Esophagus squamous epithelium (tissue), 5 donors: ENCODE measurements at places on chromosomes 13 and 19. TPM values are rescaled to one million over a fixed set of nuclear protein-coding genes. Genes with fewer than 3 reads are reported as not detected.

DNA sequence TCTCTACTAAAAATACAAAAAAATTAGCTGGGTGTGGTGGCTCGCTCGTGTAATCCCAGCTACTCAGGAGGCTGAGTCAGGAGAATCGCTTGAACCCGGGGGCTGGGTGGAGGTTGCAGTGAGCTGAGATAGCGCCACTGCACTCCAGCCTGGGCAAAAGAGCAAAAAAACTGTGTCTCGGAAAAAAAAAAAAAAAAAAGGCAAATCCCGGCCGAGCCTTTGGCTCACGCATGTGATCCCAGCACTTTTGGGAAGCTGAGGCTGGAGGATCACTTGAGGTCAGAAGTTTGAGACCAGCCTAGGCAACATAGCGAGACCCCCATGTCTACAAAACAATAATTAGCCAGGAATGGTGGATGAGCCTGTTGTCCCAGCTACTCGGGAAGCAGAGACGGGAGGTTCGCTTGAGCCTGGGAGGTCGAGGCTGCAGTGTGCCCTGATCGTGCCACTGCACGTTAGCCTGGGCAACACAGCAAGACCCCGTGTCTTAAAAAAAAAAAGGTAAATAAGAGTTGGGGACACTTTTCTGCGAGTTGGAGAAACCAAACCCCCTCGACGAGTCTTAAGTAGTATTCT lies 574 bp upstream of the GPX4 start:
- DNase-seq, result no peak

- DNase-seq, result no peak
Measured at GRCh38 chr19:2982561-2982960, 5.2 kb downstream of the TLE6 start.

GRCh38 chr19:56740501-56740900 lies 68.9 kb upstream of the ZNF835 start:
- DNase-seq, result no peak

The MYH14 gene
- 31.1 TPM for total RNA-seq

The ZNF865 gene
- 3.8 TPM for total RNA-seq

GRCh38 chr13:34721631-34722595 lies 220.2 kb upstream of the NBEA start:
- DNase-seq, result no peak

DNA sequence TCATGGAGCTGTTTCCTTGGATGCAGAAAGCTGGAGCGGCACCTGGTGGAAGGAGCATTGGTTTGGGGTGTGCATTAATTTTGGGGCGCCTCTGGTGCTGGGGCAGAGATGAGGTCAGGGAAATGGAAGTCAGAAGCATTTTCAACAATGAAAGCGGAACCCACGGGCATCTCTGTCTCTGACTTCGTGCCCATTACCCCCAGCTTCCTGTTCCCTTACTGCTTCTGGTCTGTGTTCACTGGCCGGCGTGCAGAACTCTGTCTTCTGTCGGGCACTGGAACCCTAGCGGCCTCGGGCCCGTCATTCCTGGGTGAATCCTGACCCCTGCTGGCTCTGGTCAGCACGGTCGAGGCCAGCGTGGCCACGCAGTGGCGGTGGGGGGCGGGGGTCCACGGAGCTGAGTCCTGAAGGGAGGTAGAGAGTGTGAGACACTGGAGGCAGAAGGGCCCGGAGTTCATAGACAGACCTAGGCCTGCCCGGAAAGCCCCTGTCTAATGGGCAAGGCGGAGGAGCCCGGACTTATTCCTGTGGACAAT lies 7.9 kb upstream of the LINGO3 start:
- DNase-seq, result no peak

DNA sequence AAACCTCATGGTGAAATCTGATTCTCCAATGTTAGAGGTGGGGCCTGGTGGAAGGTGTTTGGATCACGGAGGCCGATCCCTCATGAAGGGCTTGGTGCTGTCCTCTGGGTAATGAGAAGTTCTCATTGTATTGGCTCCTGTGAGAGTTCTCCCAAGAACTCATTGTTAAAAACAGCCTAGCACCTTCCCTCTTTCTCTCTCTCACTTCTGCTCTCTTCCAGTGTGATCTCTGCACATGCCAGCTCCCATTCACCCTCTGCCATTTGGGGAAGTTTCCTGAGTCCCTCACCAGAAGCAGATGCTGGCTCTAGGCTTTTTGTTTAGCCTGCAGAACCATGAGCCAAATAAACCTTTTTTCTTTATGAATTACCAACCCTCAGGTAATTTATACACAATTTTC lies 3.1 kb upstream of the SUCLA2 start:
- no peak for DNase-seq

DNA sequence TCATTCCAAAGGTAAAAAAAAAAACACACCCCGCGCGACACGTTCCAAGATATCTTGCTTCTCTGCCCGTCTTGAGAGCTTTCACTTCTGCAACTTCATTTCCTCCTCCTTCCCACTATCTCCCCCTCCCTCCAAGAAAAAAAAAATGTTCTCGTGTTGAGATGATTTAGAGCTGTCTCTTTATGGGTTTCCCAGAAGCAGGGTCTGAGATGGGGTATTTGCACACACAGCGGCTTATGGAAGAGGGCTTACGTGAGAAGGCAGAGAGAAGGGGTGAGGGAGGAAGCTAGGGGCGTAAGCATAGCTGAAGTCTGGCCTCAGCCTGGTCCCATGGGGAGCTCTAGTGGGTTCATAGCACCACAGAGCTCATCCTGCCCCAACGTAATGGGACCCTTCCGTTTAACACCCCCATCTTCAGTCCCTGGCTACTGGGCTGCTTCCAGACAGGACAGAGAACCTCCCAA lies 31.3 kb upstream of the USE1 start:
- no peak for DNase-seq

- DNase-seq, result no peak
Measured at GRCh38 chr13:23268441-23268840, 87.7 kb downstream of the SGCG start.

GRCh38 chr13:23619068-23619855 lies 49.0 kb downstream of the TNFRSF19 start:
- DNase-seq, result no peak

DNA sequence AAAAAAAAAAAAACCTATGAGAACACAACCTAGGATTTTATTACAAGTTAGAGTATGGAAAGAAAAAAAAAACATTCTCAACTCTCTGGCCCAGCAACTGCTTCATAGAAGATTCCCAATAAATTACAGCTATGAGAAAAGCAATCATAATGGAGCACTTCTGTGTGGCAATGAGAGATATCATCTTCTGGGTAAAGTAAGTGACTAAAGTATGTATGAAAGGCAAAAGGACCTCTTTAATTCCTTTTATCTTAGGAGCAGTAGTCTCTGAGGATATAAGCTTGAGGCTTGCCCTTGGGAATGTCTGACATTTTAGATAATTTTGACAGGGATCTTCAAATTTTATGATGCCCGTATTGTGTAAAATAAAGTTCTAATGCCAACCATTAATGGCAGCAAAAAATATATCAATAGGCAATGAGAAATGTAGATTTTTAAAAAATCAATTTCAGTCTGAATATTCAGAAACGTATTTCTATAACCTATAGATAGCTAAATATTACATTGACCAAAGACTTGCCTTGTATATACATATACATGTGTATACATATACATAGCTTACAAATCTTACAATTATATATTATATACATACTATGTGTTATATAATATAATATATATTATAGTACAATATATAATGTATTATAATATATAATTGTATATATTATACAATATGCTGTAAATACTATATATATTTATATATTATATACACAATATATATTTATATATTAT lies 823.9 kb upstream of the SLITRK1 start:
- no peak for DNase-seq

DNA sequence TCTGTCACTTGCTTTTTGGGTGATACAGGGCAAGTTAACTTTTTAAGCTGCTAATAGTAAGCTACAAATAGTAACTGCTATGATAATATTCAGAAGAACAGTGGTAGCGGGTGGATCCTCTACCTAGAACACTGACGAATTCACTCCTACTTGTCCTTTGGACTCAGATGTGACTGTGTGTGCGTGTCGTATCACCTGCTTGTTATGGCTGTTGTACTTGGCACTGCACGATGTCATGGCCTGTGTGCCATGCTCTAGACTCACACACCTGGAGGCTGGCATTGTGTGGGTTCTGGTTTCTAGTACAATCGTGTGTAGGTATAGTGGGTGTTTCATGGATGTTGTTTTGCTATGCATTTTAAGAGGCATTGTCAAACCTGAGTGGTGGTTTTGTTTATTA lies 130.8 kb downstream of the ATP8A2 start:
- no peak for DNase-seq

- no peak for DNase-seq
Measured at GRCh38 chr19:50327013-50327412, 2.2 kb downstream of the KCNC3 start.

The IGSF23 gene
- total RNA-seq, result not detected

DNA sequence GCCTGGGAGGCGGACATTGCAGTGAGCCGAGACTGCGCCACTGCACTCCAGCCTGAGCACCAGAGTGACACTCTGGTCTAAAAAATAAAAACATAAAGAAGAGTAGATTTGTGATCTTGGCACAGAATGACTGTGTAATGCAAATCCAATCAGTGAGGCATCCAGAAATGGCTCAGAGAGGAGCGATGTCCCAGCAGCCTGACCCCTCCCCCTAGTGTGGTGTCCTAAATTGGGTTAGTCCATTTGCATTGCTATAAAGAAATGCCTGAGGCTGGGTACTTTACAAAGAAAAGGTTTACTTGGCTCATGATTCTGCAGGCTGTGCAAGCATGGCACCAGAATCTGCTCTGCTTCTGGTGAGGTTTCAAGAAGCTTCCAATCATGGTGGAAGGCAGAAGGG lies 59.1 kb upstream of the ZNF30 start:
- DNase-seq, result no peak

The TNNT1 gene
- 5.1 TPM for total RNA-seq

DNA sequence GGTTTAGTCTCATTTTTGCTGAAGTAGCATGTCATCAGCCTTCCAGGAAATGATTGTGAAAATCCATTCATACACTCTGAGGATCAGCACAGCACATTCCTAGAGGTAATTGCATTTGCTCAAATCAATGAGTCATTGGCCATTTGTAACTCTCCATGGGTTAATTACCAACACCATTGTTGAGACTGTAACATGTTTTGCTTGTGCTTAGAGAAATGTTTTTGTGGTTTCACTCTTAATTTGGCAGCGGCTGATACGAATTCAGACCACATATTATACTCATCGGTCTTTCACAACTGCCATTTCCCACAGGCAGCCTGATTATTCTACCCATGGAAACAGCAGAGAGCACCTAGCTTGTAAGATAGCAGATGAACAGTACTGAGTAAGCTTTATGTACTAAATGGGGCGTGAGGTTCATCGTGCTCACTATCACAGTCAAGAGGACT lies 110.3 kb downstream of the NHLRC3 start:
- DNase-seq, result no peak

The BCAM gene
- total RNA-seq, result 24.8 TPM
